ENCODE measurements at places on chromosomes 4 and X.

DNA sequence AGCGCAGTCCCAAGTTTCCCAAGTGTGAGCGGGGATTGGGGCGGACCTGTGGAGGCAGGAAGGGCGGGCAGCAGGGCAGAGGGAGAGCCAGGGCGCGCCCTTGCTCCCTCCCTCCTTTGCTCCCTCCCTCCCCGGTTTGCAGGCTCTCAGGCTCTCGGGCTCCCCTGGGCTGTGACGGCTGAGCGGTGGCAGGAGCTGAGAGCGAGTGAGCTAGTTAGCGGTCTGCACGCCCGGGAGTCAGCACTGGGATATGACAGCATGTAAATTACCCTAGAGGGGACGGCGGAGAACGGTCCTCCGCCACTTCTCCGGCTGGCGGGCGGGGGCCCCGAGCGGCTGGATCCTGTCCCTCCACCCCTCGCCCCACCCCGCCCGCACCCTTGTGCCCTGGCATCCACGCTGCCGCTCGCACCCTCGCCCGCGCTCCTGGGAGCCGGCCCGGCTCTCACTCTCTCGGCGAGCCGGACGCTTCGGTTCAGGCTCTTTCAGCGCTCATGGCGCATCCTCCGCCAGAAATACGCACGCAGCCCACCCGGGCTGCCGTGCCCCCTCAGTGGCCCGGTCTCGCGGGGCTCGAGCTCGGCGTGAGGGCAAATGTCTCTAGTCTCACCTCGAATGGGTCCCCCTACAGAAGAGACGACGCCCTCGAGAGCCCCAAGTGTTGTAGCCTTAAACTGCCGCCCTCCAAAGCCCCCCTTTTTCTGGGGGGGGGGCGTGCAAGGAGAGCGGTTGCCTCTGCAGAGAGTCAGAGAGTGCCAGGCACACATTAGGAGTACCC is at the start of gene TSC22D3:
TSC22D3 (minus strand) TSS at position 54 of the 778 bp plus-strand sequence. CDS start 368 bp downstream, outside the sequence.
- no peak for DNase-seq

- no peak for DNase-seq
Measured at GRCh38 chr4:151641167-151641566, 119.6 kb downstream of the GATB start.

- no peak for DNase-seq
Measured at GRCh38 chr4:27692158-27692557, 831.5 kb downstream of the STIM2 start.

DNA sequence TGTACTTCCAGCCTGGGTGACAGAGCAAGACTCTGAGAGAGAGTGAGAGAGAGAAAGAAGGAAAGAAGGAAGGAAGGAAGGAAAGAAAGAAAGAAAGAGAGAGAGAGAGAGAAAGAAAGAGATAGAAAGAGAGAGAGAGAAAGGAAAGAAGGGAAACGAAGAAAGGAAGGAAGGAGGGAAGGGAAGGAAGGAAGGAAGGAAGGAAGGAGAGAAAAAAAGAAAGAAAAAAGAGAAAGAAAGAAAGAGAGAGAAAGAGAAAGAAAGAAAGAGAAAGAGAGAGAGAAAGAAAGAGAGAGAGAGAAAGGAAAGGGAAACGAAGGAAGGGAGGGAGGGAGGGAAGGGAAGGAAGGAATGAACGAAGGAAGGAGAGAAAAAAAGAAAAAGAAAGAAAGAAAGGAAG is 238.6 kb downstream of the ASMT start:
- DNase-seq = no peak
